Stimulated activated CD4-positive, alpha-beta T cell treated with anti-CD3 and anti-CD28 coated beads, Interleukin-15, amount 100 ng/mL, for 48 hours (primary cell): ENCODE measurements at places on chromosomes 5 and 9.

- DNase-seq, result no peak
Observed at GRCh38 chr5:172692451-172692850, 51.4 kb downstream of the NEURL1B start.

- no peak for DNase-seq
Observed at GRCh38 chr9:14372437-14373335, 58.7 kb upstream of the NFIB start.

GRCh38 chr9:121289026-121289771 lies 21.2 kb downstream of the GSN start:
- DNase-seq, result no peak

- DNase-seq, result peak; percentile 49
Observed at GRCh38 chr9:34612788-34613390, 992 bp upstream of the RPP25L start.

- peak; percentile 24 for DNase-seq
Observed at GRCh38 chr5:168793841-168794837, 215.0 kb upstream of the PANK3 start.

DNA sequence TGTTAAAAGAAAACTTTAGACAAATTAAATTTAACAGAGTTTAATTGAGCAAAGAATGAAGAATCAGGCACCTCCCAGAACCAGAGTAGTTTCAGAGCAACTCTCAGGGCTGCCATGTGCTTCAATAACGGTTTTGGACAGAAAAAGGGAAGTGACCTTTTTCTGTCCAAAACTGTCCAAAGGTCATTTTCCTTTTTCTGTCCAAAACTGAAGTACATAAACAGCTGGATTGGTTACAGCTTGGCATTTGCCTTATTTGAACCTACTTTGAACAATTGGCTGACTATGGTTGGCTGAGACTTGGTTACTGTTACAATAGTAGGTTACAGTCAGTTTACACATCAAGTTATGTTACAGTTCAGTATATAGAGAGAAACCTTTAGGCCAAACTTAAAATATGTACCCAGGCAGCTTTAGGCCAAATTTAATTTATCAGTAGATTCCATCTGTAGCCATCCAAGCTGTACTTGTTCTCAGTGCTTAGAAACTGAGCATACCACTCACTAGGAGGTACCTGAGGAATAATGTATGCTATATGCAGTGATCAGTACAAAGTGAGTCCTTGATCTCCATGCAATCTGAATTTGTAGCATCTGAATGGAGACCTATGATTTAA lies 44.0 kb downstream of the C9orf85 start:
- DNase-seq, result no peak

DNA sequence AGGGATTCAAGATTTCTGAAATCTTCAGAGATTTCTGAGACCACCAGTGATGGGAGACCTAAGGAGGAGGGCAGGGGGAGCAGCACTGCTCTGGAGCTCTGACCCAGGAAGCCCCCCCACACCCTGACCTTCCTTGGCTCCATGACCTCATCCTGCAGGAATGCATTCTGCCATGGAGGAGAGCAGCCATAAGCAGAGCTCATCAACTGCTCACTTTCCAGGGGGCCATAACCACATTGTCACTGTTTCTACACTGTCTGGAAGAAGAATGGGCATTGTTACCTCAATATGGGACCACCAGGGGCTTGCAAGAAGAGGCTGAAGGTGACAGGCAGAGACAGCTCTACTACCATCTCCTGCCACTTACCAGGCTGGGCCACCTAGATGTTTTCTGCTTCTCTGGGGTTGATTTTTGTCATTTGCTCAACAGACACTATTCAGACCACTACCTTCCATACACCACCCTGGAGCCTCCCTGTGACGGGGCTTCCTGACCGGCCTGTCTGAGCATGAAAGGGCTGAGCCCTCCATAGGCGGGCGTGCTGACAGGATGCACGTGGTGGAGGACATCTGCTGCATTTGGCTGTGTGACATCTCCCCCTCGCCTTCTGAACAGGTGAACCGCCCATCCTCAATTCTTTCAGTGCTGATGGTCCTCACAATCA lies 2.3 kb upstream of the TSC1 start:
- DNase-seq, result no peak

DNA sequence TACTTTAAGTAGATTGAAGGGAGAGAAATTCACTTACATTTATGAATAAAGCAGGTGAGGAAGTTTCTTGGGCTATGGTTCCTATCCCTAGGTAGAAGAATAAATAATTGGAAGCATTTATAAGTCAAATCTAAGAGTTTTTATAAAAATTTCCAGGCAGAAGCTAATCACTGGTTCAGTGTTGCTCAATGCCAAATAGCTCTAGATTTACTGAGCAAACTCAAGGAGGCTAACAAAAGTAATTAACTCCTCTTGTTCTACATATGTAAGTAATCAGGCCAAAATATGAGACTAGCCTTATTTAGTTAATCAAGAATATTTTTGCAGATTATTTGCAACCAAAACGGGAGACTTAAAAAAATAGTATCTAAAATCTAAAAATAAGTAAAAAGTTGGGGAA lies 472.3 kb downstream of the PLK2 start:
- no peak for DNase-seq

- no peak for DNase-seq
Observed at GRCh38 chr9:112624711-112625707, 92.9 kb downstream of the INIP start.

- no peak for DNase-seq
Observed at GRCh38 chr5:142857405-142857804, 87.2 kb downstream of the ARHGAP26 start.

DNA sequence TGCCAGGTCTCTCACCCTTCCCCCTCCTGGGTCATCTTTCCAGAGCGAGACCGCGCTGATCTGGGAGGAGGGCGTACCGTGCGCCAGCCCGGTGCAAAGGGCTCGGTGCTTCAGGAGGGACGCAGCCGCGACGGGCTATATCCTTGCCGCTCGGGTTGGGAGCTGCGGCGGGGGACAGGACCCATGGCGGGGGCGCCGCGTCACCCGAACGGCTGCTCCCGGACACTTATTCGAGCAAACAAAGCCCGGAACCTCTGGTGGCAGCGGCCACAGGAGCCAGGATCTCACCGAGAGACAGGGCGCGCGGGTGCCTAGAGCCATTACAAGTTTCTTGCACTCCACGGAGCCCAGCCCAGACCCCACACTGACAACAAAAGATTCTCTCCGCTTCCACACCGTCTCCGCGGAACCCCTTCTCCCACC lies 1.3 kb downstream of the SEMA6A start:
- DNase-seq, result no peak

DNA sequence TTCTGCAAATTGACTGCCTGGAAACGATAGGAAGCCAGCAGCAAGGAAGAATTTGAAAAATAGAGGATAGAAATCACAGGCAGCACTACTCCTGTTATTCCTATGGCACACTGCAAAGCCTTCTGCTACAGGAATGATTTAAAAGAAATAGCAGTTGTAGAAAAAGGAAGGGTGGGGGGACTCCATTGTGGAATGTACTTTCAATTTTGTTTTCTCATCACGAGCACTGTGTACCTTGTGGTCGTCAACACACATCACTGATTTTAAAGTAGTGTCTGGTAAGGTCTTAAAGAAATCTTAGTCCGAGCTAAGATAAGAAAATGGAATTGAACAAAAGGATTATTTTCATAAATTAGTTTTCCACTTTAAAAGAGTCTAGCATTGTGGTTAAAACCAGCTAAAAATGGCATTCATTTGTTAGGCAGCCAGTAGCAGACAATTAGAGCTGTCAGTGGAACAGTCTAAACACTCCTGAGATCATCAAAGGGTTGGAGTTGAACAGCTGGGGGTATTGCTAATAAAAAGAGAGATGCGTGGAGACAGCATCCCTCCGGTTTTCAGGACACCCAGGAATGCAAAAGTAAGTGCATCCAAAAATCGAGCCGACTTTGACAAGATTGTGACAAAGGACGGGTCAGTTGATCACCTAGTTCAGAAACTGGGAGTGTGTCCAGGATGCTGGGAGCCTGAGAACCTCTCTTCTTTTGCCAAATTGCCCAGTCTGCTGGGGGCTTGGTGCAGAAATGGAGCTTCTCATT lies 97.8 kb upstream of the WWC1 start:
- no peak for DNase-seq

DNA sequence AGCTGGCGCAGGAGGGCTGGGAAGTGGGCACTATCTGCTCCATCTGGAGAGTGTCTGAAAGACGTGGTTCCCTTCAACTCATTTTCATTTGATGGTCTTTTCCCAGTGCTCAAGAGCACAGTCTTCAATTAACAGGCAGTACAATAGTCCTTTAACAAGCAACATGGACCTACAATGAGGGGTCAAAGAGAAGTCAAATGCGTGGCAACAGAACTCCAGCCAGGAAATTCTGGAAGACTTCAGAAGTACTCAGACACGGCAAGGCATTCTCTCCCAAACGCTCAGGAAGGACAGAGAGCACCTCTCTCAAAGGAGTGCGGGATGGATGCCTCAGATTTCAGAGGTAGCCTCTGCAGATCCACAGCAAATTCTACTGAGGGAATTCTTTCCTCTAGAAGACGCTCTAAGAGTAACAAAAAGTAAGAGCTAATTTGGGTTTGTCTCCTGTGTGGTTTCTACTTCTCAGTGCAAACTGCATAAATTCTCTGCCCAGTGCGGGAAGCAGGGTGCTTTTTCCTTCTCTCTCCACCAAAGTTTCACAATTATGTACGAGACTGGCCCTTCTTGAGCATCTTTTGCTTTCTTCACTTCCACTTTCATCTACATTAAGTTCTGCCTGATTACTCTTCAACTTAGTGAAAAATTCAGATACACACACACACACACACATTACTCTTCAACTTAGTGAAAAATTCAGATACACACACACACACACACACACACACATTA lies 56.4 kb downstream of the LHFPL2 start:
- DNase-seq, result no peak

DNA sequence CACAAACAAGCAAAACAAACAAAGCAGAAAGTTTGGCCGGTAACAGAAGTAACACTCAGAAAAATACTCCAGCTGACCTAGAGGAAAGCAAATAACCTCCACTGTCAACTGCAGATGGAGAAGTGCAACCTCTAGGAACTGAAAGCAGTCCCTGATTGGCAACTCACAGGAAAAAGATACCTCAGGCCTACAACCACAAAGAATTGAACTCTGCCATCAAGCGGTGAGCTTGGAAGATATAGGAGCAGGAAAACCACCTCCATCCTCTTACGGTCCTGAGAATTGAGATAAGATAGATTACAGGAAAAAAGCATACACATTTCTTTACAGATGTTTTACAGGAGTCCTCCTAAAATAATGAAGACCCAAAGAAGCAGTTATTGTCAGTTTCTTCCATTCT lies 184.5 kb downstream of the PDZD2 start:
- DNase-seq, result no peak

GRCh38 chr5:147427521-147428401 lies 82.1 kb downstream of the DPYSL3 start:
- DNase-seq, result no peak

DNA sequence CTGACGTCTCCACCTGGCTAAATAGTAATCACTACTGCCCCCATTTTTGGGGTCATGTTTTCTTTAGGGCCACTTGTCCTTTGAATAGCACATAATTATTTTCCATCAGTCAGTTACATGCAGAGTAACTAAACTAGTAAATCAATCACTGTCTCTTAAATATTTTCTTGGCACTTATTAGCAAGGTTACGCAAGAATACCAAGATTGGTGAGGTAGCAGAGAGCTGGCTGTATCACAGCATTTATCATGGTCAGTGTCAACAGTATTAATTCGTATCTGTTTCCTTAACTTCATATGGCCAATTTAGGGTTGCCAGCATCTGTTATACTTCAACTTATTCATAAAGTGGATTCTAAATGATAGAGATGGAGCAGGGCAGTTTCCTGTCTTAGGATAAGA lies 346.8 kb upstream of the FAM174A start:
- no peak for DNase-seq

- DNase-seq, result no peak
Observed at GRCh38 chr9:122151267-122151828, 8.2 kb downstream of the NDUFA8 start.

GRCh38 chr9:87683751-87684626 lies 41.9 kb upstream of the CTSL start:
- DNase-seq, result no peak

GRCh38 chr5:14379739-14380497 lies 201.7 kb upstream of the OTULINL start:
- no peak for DNase-seq

GRCh38 chr9:126745574-126746411 lies 59.0 kb upstream of the ZBTB43 start:
- DNase-seq, result no peak

- no peak for DNase-seq
Observed at GRCh38 chr5:144421411-144421810, 250.7 kb downstream of the KCTD16 start.

- DNase-seq, result no peak
Observed at GRCh38 chr5:40781843-40782409, 16.2 kb downstream of the PRKAA1 start.

DNA sequence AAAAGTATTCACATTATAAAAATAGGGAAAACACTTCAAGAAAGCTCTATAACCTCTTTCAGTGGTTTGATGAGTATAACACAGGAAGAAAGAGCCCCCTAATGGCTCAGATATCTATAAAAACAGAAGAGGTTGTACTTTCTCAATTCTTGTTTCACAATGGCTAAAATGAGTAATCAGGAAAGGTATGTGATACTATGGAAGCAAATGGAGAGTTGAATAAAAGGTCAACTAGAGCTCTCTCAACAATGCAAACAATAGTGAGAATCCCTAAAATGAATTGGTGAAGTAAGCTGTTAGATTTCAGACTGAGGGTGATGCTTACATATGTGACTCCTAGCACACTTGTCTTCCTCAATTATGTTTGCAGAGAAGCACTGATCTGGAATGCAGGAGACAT lies 584.6 kb upstream of the CDH18 start:
- DNase-seq, result no peak

GRCh38 chr5:140566665-140567064 lies 2.0 kb downstream of the SLC35A4 start:
- DNase-seq, result no peak

- DNase-seq, result peak; percentile 47
Observed at GRCh38 chr5:110726249-110727024, at the start of gene TMEM232. Gene TMEM232 (minus strand): TSS chr5:110726671. CDS start chr5:110667352, 59,319 bp downstream.

GRCh38 chr5:108515517-108516105 lies 133.7 kb upstream of the FBXL17 start:
- no peak for DNase-seq
